ENCODE measurements at places on chromosomes 3 and 15. TPM values are rescaled to one million over a fixed set of nuclear protein-coding genes. Genes with fewer than 3 reads are reported as not detected.

- H3K27me3 ChIP-seq = no peaks in the 10 kb centered on the region
- no peaks in the 10 kb centered on the region for H3K36me3 ChIP-seq
- H3K27ac ChIP-seq = no peak overlapping the region
Measured at GRCh38 chr3:81477740-81478139, 283.7 kb downstream of the GBE1 start.

GRCh38 chr3:53422954-53423698 is 71.3 kb upstream of the CACNA1D start:
- no peaks in the 10 kb centered on the region for H3K27me3 ChIP-seq
- no peak overlapping the region for H3K4me3 ChIP-seq
- no peak overlapping the region for H3K27ac ChIP-seq
- no peak for DNase-seq
- H3K4me1 ChIP-seq = no peaks in the 10 kb centered on the region

Gene GP9
- total RNA-seq = not detected

Gene TTC14
- total RNA-seq = 19.4 TPM

- H3K36me3 ChIP-seq = no peaks in the 10 kb centered on the region
- no peak overlapping the region for H3K27ac ChIP-seq
- no peak for DNase-seq
Measured at GRCh38 chr3:21405671-21406667, 345.0 kb downstream of the ZNF385D start.

Gene RPL35A
- total RNA-seq = 1,439 TPM

Gene CADM2
- 20.2 TPM for total RNA-seq

DNA sequence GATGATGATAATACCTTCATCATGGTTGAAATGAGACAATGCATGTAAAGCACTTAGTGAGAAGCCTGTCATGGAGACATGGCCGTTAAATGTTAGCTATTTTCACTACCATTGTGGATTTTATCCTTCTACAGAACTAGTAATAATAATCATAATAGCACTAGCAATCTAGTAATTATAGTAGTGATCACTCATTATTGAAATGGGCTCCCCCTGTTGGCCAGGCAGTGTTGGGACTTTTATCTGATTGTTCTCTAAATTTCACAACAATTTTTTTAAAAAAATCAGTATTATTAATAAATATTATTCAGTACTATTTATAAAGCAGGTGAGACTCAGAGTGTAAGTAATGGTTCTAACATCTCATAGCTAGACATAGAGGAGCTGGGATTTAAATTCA is 396.3 kb downstream of the IL5RA start:
- H3K4me1 ChIP-seq = no peaks in the 10 kb centered on the region
- DNase-seq = no peak
- no peaks in the 10 kb centered on the region for H3K27me3 ChIP-seq

DNA sequence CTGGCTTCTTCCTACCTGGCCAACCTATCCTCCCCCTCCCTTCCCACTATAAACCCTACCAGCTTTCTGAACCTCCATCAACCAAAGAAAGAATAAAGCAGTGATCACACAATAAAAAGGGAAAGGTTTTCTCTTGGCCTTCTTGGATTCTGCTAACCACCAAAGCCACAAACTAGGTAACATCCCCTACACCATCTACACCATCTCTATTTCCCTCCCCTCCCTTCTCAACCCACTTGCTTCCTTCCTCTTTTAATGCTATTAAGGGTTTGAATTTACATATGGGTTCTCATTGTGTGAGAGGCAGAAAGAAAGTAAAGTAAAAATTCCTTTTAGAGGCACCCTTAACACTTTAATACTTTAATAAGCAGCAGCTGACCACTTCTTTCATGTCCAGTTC is 25.8 kb upstream of the RSL24D1 start:
- H3K27me3 ChIP-seq = no peaks in the 10 kb centered on the region
- H3K4me3 ChIP-seq = no peak overlapping the region
- no peak overlapping the region for H3K27ac ChIP-seq
- no peaks in the 10 kb centered on the region for H3K4me1 ChIP-seq
- DNase-seq = no peak

- no peak overlapping the region for H3K27ac ChIP-seq
- no peaks in the 10 kb centered on the region for H3K27me3 ChIP-seq
- no peaks in the 10 kb centered on the region for H3K4me1 ChIP-seq
- no peak for DNase-seq
- H3K36me3 ChIP-seq = no peaks in the 10 kb centered on the region
- no peak overlapping the region for H3K4me3 ChIP-seq
Measured at GRCh38 chr3:76514836-76515235, 525.1 kb upstream of the ROBO2 start.

Gene DCUN1D1
- total RNA-seq = 76.7 TPM

All from H1 (cell line).